Kidney (tissue), 22 donors: ENCODE measurements at places on chromosomes 3 and 15. TPM values are rescaled to one million over a fixed set of nuclear protein-coding genes. Genes with fewer than 3 reads are reported as not detected.
A peak's percentile ranks its signal among the peaks of the same experiment; 100 is the strongest.

GRCh38 chr3:4850928-4851265, 128.3 kb upstream of the BHLHE40 start:
- H3K36me3 ChIP-seq: no peaks in the 10 kb centered on the region
- H3K27ac ChIP-seq: no peak overlapping the region
- no peaks in the 10 kb centered on the region for H3K27me3 ChIP-seq
- no peaks in the 10 kb centered on the region for H3K4me1 ChIP-seq
- no peak overlapping the region for H3K4me3 ChIP-seq

- no peak overlapping the region for H3K4me3 ChIP-seq
- H3K36me3 ChIP-seq: no peaks in the 10 kb centered on the region
- H3K27me3 ChIP-seq: no peaks in the 10 kb centered on the region
- no peak overlapping the region for H3K27ac ChIP-seq
These were observed 36.7 kb upstream of the SLC7A14 start for GRCh38 chr3:170622369-170623159.

Gene ATP13A4
- total RNA-seq: 3.7 TPM

DNA sequence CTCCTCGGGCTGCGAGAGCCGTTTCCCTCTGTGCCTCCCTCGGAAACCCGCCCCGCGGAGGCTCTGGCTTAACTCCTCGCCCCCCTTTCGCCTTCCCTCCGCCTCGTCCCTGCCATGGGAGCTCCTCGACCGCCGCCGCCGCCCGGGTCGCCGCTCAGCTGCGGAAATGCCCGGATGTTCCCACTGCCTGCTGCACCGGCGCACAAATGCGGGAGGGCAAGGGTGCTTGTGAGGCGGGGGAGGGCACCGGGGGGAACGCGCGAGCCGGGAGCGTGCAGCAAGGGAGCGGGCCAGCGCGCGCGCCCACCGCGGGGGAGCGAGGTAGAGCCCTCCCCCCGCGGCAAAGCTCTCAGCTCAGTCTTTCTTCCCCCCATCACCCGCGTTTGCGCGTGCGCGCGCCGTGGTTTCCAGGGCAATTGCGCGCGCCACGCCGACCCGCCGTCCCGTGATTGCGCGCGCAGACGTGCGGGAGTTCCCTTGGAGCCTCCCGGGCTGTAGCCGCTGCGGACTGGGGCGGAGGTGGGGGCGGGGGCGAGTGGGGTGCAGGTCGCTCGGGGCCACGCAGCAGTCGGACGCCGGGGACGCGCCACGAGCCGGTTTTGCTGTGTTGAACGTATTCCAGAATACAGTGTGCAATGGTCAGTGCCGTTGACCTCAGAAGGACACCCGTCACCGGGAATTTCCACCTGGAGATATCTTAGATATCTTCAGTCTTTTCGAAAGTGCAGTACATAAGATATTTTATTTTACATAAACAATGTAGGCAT, at the start of gene DMXL2:
Gene DMXL2, minus strand, starts transcription at position 168 of the 767 bp plus-strand sequence. CDS start 226 bp downstream, outside the sequence.
- DNase-seq: peak; percentile 96
- H3K4me3 ChIP-seq: peak within 1 kb of the TSS; percentile 80
- no peaks in the 10 kb centered on the region for H3K36me3 ChIP-seq

DNA sequence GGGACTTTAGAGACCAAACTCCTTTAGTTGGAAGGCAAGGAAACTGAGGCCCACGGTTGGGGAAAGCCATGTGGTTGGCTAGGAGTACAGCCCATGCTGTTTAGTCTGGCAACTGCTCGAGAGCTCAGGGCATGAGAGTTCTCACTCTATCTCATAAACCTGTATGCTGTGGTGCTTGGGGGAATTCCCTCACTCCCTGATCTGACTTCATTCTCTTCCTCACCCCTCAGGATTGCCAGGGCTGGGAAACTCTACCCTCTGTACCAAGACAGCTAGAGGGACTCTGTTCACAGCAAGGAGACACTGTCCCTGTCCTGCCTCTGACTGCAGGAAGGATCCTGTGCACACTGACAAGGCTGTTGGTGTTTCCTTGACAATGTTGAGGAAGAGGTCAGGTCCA, 230.2 kb downstream of the ZNF621 start:
- no peaks in the 10 kb centered on the region for H3K27me3 ChIP-seq
- no peaks in the 10 kb centered on the region for H3K36me3 ChIP-seq
- DNase-seq: no peak
- no peak overlapping the region for H3K4me3 ChIP-seq

Gene ITIH4
- 15.4 TPM for total RNA-seq

Gene TERC
- total RNA-seq: 2.1 TPM

- DNase-seq: no peak
- no peaks in the 10 kb centered on the region for H3K27me3 ChIP-seq
- H3K4me1 ChIP-seq: no peaks in the 10 kb centered on the region
- no peak overlapping the region for H3K4me3 ChIP-seq
- H3K36me3 ChIP-seq: no peaks in the 10 kb centered on the region
These were observed 264.3 kb upstream of the DNAJC19 start for GRCh38 chr3:181253796-181254195.

Gene ROBO1
- 22.1 TPM for total RNA-seq

GRCh38 chr15:39110746-39111145, 470.1 kb upstream of the THBS1 start:
- no peak for DNase-seq
- no peaks in the 10 kb centered on the region for H3K36me3 ChIP-seq
- H3K27me3 ChIP-seq: no peaks in the 10 kb centered on the region
- H3K4me1 ChIP-seq: no peaks in the 10 kb centered on the region
- H3K4me3 ChIP-seq: no peak overlapping the region
- no peak overlapping the region for H3K27ac ChIP-seq
